Keratinocyte (primary cell): ENCODE measurements at places on chromosomes 4 and X.

- no peak for DNase-seq
Measured at GRCh38 chr4:142065086-142065647, 428.8 kb downstream of the IL15 start.

GRCh38 chrX:97700547-97700946 lies 816.8 kb downstream of the RPA4 start:
- no peak for DNase-seq

DNA sequence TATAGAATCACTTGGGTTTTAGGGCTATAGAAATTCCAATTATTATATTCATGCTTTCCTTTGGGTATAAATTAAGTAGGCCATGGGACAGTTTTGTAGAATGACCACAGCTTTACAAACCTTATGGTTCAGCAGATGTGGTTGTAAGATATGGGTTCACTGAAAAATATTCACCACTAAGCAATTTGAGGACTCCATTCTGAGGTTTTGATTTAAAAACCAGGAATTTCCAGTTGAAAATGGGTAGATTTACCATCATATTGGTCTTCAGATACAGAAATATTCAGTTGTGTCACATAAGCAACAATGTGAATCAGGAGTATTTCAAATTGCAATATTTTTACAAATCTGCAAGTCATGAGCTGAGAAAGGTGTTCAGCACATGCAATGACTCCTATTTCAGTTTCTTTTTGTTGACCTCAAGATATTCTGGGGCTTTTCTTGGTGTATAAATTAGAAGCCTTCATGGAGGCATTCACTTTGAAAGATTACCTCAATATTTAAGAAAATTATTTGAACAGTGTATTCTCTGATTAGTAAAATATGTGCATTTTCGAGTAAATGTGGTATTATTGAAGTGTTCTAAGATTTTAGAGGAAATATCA lies 218.4 kb upstream of the HCCS start:
- no peak for DNase-seq

GRCh38 chrX:77431227-77431626 lies 16.0 kb upstream of the FGF16 start:
- DNase-seq: no peak

GRCh38 chrX:8635812-8636211 lies 96.1 kb downstream of the ANOS1 start:
- DNase-seq: no peak

GRCh38 chr4:89056292-89056952 lies 563 bp downstream of the FAM13A start:
- DNase-seq: no peak
